ENCODE measurements at places on chromosomes 12 and 14.

GRCh38 chr14:25178255-25178654, 128.3 kb upstream of the STXBP6 start:
- no peak for DNase-seq

DNA sequence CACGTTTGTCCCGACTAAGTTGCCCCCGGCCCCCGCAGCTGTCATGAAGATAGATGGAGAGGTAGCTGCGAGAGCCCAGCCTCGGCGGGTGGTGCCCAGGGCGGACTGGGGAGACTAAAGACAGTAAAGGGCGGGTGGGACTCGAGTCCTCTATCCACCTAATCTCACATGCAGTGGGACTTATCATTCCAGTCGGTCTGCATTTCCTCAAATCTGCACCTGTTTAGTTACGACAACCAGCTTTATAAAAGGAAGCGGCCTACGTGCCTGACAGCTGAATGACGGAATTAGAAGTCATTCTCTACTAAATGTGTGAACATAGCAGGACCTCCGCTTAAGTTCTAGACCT, 109.8 kb upstream of the EGLN3 start:
- no peak for DNase-seq

GRCh38 chr14:100106250-100107112, 41.3 kb downstream of the EVL start:
- DNase-seq = no peak

DNA sequence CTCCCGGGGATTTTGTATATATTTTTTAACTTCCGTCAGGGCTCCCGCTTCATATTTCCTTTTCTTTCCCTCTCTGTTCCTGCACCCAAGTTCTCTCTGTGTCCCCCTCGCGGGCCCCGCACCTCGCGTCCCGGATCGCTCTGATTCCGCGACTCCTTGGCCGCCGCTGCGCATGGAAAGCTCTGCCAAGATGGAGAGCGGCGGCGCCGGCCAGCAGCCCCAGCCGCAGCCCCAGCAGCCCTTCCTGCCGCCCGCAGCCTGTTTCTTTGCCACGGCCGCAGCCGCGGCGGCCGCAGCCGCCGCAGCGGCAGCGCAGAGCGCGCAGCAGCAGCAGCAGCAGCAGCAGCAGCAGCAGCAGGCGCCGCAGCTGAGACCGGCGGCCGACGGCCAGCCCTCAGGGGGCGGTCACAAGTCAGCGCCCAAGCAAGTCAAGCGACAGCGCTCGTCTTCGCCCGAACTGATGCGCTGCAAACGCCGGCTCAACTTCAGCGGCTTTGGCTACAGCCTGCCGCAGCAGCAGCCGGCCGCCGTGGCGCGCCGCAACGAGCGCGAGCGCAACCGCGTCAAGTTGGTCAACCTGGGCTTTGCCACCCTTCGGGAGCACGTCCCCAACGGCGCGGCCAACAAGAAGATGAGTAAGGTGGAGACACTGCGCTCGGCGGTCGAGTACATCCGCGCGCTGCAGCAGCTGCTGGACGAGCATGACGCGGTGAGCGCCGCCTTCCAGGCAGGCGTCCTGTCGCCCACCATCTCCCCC, 777 bp downstream of the ASCL1 start:
- DNase-seq = peak; percentile 47

DNA sequence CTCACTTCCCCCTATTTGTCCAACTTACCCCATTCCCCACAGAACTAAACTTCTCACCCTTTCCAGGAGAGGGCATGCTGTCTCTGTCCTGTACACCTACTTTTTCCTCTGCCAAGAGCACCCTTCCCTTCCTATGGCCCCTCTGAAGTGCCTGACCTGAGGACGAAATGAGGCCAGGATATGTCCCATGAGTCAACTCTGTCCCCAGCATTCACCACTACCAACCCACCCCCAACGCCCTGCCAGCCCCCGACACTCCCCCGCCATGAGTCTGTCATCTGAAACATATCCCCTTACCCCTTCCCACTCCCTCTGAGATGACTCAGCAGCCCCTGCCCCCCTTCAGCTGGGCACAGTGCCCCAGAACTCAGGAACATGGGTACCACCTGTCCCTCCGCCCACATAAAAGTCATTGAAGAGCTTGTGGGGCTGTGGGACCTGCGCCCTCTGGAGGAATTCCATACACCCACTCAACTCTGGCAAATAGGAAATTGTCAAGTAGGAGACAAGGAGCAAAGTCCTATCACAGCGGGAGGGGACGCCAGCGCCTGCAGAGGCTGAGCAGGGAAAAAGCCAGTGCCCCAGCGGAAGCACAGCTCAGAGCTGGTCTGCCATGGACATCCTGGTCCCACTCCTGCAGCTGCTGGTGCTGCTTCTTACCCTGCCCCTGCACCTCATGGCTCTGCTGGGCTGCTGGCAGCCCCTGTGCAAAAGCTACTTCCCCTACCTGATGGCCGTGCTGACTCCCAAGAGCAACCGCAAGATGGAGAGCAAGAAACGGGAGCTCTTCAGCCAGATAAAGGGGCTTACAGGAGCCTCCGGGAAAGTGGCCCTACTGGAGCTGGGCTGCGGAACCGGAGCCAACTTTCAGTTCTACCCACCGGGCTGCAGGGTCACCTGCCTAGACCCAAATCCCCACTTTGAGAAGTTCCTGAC, 26.3 kb downstream of the ITGA7 start:
- DNase-seq = no peak

DNA sequence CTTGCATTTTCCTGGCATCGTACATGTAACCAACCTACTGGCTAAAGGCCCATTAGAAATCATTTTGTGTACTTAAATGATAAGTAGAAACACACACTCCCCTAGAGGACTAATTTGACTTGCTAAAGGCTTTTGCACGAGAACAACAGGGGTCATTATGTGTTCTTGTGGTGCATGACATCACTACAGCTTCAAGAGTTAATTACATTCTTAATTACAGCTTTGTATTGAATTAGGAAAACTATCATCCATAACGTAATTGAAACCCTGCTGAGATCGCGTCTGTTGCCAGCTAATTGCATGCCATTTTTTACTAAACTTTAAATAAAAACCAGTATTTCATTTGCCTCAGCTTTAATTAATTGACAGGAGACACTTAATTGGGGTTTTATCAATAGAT, 51.4 kb downstream of the TMEM132C start:
- DNase-seq = peak; percentile 4

- DNase-seq = no peak
Measured at GRCh38 chr12:57890191-57891115, 43.9 kb upstream of the CTDSP2 start.

DNA sequence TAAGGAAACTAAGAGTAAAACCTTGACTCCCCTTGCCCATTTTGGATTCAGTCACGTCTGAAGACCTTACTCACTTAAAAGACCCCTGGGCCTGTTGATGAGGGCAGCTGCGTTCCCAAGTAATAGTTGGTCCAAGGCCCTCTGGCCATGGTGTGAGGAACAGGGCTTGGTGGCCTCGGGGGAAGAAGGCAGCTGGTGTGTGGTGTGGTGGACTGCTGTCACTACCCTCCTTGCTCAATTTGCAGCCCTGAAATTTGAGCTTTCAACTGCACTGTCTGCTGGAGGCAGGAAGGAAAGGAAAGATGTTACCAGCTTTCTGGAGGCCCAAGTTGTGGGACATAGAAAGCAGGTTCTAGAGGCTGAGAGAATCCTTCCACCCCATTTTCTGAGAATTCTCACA, 128.2 kb downstream of the SLC38A6 start:
- no peak for DNase-seq

GRCh38 chr12:120229487-120230325, 28.8 kb upstream of the RPLP0 start:
- DNase-seq = no peak

- no peak for DNase-seq
Measured at GRCh38 chr12:90275088-90275487, 566.5 kb upstream of the ATP2B1 start.

- DNase-seq = peak; percentile 73
Measured at GRCh38 chr14:24013654-24014514, 25.2 kb downstream of the DHRS4L2 start.

DNA sequence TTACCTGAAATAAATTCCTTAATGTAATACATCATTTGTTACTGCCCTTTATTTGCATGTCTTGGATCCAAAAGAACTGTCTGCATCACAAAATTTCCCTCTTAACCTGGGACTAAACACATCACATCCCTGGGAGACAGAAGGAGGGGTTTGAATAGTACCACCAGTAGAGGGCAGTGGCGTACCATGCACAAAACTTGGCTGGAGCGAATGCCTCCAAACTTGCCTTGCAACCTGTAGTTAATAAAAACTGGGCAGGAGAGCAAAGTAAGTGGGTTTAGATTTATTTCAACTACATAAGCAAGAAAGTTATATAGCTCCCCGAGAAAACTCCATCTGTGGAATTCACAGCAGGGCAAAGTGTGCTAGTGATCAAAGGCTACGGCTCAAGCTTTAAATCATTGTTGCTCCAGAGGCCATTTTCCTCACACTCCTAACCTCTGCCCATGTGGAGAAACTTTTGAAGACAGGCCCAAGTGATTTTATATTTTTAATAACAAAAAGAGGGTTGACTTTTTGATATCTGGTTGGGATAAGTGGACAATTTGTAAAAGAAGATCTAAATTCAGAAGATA, 1176.7 kb upstream of the SEL1L start:
- DNase-seq = no peak

DNA sequence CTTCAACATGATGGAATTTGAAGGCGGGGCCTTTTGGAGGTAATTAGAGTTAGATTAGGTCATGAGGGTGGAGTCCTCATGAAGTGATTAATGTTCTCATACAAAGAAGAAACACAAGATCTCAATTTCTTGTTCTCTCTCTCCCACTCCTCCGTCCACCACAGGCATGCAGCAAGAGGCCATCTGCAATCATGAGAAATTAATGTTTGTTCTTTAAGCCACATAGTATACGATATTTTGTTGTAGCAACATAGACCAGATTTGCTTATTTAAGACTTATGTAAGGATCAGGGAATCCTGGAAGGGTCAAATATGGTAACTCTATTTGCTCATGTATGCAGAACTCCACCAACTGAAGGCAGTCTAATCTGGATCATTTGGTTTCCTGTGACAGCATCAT, 429.0 kb downstream of the LRIG3 start:
- DNase-seq = no peak

GRCh38 chr14:65432361-65432948, 19.9 kb downstream of the FUT8 start:
- DNase-seq = no peak

GRCh38 chr12:101804409-101804808, 26.4 kb downstream of the GNPTAB start:
- DNase-seq = no peak

- no peak for DNase-seq
Measured at GRCh38 chr14:70188659-70189455, at the start of gene SLC8A3. Gene SLC8A3, minus strand, starts transcription at chr14:70188951. Its CDS starts 20,529 bp downstream, at chr14:70168422.

DNA sequence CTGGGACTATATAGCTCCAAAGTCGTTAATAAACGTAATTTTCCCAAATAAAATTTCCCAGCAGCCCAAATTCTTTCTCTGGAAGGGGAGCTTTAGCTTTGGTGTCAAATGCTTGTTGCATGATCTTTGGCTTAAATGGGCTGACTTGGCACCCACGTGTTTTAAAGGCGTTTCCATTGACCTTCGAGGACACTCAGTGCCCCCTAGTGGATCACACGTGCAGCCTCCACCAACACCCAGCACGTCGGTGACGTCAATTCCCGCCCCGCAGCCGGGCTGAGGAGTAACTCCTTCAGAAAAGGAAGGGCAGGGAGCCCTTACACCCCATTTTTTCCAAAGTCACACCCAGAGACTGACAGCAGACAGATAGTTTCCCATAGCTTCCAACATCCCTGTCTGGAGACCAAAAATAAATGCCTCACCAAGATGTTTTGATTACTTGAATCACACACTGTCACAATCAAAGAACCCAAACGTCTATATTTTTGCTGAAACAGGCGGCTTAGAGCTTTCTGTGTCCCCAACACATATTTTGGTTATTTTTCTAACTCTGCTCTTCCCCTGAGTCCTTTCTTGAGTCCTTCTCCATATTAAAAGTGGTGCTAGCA, 707.9 kb downstream of the AACS start:
- DNase-seq = no peak

DNA sequence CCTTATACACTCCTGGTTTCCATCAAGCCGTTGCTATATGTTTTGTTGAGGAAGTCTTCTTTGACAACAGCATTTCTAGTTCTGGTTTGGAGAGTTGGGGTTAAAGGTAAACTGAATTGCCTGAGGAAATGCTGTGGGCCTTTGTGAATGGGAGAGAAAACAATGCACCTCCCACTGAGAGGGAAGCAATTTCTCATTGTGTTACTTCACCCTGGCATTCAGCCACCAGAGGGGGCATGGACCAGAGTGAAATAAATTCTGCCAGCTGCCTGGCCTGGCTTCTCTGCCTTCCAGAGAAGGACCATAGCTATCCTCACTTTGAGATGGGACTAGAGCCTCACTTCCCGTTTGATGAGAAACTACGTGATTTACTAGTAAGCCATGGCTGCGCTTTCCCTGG, 475.3 kb downstream of the EGLN3 start:
- DNase-seq = peak; percentile 71

- no peak for DNase-seq
Measured at GRCh38 chr12:76611533-76611932, 52.0 kb upstream of the OSBPL8 start.

DNA sequence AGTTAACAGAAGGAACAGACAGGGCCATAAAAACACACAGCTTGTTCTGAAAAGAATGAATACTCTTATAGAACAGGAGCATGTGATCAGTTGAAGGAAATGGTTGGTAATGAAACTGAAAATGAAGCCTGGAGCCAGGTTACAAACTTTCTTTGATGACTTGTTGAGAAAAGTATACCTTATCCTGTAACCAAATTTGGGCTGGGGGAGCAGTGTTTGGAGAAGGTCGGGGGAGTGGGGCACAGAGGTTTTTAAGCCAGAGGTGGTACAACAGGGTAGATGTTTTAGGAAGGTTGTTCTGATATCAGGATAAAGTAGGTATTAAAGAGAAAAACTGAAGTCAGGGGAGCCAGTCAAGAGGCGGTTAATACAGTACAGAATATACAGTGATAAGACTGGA, 8.2 kb downstream of the GOLT1B start:
- DNase-seq = no peak

GRCh38 chr14:68518166-68518565, 274.7 kb downstream of the ZFP36L1 start:
- no peak for DNase-seq

DNA sequence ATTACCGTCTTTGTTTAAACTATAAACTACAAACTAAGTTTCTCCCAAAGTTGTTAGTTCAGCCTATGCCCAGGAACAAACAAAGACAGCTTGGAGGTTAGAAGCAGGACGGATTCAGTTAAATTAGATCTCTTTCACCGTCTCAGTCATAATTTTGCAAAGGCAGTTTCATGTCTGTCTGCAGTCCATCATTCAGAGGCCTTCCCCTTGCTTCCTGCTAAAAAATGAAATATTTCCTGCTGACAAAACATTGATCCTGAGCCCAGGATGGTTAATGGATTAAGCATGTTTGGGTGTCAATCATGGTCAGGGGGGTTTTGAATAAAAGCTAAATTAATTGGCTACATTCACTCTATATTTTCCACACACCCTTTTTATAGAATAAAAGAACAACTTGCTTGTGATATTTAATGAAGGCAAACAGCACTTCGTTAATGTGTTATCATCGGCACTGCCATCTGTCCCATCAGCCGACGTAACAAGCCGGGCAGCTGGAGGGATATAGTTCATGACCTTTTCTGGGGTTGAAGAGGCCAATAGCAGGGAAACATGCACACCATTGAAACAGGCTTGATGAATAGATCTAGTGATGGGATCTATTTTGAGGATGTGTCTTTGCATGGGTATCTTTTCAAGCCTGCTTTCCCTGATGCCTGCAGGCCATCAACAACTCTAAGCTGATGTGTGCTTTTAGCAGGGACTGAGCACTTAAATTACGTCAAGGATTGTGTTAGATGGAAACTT, 521.3 kb upstream of the TMEM132C start:
- no peak for DNase-seq
